NCI-H1105 (cell line): ENCODE measurements at places on chromosomes 12 and 14.

- no peak for DNase-seq
Measured at GRCh38 chr12:65665817-65666216, 158.5 kb upstream of the HMGA2 start.

GRCh38 chr14:57345106-57345505, 45.3 kb upstream of the NAA30 start:
- DNase-seq = no peak

GRCh38 chr14:99389174-99389826, 91.4 kb downstream of the SETD3 start:
- no peak for DNase-seq

GRCh38 chr12:128316973-128317526, 50.1 kb downstream of the TMEM132C start:
- DNase-seq = no peak

DNA sequence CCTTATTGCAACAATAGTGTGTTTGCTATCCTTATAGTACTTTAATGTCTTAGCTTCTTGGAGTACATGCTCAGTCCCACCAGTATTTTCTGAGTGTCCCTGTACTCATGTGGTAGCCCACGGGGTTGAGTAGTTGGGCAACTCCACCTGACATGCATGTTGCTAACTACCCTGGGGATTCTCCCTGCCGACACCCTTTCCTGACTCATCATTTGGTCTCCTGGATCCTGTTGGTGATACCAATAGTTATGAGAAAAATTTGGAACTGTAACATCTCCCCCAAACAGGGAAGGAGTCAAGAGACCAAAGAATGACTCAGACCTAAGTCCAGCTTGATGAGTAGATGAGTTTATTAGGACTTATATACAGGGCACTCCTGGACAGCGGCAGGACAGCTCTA, 101.6 kb downstream of the BRMS1L start:
- DNase-seq = no peak

DNA sequence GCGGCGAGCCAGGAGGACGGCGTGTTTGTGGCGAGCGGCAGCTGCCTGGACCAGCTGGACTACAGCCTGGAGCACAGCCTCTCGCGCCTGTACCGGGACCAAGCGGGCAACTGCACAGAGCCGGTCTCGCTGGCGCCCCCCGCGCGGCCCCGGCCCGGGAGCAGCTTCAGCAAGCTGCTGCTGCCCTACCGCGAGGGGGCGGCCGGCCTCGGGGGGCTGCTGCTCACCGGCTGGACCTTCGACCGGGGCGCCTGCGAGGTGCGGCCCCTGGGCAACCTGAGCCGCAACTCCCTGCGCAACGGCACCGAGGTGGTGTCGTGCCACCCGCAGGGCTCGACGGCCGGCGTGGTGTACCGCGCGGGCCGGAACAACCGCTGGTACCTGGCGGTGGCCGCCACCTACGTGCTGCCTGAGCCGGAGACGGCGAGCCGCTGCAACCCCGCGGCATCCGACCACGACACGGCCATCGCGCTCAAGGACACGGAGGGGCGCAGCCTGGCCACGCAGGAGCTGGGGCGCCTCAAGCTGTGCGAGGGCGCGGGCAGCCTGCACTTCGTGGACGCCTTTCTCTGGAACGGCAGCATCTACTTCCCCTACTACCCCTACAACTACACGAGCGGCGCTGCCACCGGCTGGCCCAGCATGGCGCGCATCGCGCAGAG, 873 bp downstream of the PLXNC1 start:
- DNase-seq = peak; percentile 27

DNA sequence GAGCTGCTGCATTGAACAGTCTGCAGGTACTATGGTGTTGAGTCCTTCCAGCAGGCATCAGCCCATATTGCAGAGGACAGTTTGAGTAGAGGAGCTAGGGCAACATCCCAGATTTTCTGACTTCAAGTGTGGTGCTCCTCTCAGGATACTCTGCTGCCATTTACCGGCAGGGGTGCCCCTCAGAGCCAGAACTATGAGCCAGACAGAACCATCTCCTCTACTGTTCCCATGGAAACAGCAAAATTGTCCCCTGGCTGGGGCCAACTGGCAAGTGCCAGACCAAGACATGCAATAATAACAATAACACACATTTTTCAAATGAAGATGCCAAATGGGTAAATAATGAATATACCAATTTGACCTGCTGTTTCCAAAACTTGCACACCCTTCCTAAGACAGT, 102.9 kb downstream of the ADCK1 start:
- no peak for DNase-seq

DNA sequence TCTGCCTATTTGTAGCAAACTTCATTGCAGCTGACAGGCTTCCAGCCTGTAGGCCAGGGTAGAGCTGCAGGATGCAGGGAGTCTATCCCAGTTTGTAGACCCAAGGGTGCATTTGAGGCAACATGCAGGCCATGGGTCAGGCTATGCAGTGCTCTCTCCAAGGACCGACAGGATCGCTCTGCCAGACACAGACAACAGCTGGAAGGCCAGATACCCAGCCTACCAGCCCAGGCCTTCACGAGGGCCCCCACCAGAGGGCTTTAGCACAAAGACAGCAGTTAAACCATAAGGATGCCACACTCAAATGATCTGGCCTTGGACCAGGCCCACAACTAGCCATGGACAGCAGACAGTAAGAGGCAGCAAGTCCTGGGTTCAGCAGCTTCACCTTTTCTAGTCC, 10.3 kb downstream of the KCTD10 start:
- no peak for DNase-seq

DNA sequence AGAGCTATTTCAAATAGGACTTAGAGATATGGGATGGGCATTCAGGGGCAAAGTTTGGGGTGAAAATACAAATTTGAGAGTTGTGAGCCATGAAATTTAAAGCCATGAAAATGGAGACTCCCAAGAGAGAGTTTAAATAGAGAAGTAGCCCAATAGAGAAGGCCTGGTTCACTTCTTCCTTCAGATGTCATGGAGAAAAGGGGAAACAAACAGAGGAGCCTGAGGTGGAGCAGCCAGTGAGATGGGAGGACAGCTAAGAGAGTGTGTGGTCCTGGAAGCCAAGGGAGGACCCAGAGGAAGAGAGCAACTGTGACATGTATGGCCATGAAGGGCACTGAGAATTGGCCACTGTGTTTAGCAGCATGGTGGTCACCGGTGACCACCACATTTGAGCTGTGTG, 12.3 kb upstream of the DYNLL1 start:
- no peak for DNase-seq

GRCh38 chr12:87660987-87661774, 368.0 kb downstream of the C12orf50 start:
- no peak for DNase-seq

GRCh38 chr14:20857630-20858261, 33.4 kb upstream of the RNASE3 start:
- DNase-seq = peak; percentile 50
